Stimulated activated CD8-positive, alpha-beta memory T cell treated with anti-CD3 and anti-CD28 coated beads, Interleukin-15, amount 100 ng/mL, for 1 hour (primary cell): ENCODE measurements at places on chromosomes 5 and 9.

DNA sequence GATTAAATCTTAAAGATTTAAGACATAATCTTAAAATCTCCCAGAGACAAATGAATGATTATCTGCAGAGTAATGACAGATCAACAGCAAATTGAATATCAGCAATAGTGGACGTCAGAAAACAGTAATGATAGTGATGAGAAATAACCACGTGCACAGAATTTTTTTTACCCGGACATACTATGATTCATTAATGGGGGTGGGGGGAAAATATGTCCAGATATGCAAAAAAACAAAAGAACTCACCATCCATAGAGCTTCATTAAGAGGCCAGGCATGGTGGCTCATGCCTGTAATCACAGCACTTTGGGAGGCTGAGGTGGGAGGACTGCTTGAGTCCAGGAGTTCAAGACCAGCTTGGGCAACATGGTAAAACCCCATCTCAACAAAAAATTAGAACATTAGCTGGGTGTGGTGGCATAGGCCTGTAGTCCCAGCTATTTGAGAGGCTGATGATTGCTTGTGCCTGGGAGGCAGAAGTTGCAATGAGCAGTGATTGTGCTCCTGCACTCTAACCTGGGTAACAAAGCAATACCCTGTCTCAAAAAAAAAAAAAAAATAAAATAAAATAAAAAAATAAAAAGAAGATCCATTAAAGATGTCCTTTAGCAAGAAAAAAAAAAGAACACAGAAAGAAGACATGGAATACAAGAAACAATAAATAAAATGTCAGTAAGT lies 30.9 kb upstream of the SHOC1 start:
- no peak for DNase-seq

- no peak for DNase-seq
Observed at GRCh38 chr5:38533286-38534155, 22.9 kb downstream of the LIFR start.

DNA sequence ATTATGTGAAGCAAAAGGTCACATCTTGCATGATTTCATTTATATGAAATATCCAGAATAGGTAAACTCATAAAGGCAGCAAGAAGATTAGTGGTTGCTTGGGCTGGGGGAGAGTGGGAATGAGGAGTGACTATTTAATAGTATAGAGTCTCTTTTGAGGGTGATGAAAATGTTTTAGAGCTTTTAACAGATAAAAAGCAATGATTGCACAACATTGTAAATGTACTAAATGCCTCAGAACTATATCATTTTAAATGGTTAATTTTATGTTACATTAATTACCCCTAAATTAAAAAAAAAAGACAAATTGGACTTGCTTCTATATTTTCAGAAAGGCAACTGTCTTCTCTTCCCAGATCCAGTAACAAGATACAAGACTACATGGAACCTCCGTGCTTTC lies 21.9 kb upstream of the TTC39B start:
- no peak for DNase-seq

- DNase-seq: no peak
Observed at GRCh38 chr5:83632874-83633273, 87.8 kb downstream of the HAPLN1 start.

GRCh38 chr5:120465436-120465961 lies 1.4 kb downstream of the PRR16 start:
- DNase-seq: no peak

GRCh38 chr5:92553326-92553725 lies 1027.7 kb downstream of the NR2F1-AS1 start:
- DNase-seq: no peak

DNA sequence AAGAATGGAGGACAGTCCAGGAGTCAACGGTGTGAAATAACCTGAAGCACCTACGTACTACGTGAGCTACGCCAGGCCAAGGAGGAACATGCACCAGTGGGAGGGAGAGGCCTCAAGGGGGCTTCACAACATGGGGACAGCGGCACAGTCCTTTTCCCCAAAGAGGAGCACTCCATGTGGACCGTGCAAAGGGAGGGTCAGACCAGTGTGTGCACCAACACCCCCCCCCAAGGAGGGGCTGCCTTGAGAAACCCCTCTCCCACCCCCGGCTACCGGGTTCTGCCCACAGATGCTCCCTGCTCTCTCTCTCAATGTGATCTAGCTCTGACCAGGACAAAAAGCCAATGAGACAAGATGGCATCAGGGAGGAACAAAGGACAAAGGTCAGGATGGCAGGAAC lies 68.6 kb downstream of the PRRT1B start:
- DNase-seq: no peak

- no peak for DNase-seq
Observed at GRCh38 chr5:66138637-66139317, 5.3 kb upstream of the SREK1 start.

- no peak for DNase-seq
Observed at GRCh38 chr5:96113170-96113939, 151.7 kb upstream of the ELL2 start.

DNA sequence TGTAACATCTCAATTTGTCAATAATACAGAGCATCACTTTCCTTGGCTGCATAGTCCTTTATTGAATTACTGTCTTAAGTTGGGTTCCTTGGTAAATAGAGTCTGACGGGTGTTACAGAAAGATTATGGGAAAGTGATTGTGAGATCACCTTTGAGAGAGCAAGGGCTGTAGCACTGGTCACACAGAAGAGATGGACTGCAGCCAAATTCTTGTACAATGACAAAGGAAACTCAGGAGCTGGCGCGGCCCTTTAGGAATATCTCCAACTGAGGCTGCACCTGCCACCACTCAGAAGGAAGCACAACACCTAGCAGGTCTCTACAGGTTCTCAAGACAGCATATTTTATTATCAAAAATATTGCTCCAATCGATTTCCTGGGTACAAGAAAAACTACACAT lies 350.0 kb upstream of the ISL1 start:
- DNase-seq: no peak

DNA sequence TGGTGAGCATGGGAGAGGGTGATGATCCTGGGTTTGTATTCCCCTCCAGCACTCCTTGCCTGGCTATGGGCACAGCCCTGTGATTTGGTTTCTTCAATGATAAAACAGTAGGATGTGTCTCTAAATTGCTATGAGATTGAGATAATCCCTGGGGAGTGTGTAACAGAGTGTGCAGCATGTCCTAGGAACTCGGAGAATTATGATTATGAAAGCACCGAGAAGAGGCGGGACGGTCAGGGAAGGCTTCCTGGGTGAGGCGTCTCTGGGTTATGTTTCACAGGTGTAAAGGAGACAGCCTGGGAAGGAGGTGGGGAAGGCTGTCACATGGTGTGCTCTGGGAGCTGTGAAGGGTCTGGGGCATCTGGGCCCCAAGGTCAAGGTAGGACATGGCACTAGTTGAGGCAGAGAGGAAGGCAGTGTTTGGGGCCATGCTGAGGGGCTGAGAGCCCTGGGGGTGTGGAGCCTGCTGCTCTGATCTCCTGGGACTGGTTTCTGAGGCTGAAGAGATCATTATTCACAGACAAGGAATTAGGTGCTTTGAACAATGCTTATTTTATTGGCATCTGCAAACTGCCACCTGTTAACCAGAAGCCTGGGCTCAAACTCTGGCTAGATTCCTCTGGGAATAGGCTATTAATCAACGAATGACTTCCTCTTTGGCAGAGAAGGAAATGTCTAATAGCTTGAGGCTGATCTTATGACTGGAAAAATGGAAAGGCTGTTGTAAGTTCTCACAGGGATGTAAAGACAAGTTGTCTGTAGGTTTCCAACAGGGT lies 73.8 kb upstream of the IL12B start:
- DNase-seq: no peak

DNA sequence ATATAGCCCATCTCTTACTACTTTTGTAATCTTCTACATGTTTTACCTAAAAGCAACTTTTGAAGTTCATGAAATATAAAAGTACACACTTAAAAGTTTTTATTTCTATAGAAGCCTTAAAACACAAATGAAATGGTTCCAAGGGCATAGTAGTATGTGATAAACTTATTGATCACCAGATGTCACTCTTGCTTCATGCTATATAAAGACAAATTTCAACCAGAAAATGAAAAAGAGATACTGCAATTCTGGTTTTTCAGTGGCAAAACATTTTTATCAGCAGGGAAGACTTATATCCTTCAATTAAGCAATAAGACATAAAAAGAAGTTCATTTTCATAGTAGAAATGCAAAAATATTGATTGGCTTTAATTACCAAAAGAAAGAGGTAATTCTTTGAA lies 69.4 kb upstream of the FBXL17 start:
- DNase-seq: no peak

GRCh38 chr9:109901201-109901600 lies 121.2 kb downstream of the PALM2AKAP2 start:
- DNase-seq: no peak

GRCh38 chr5:160542840-160543239 lies 121.2 kb downstream of the PTTG1 start:
- DNase-seq: no peak

- DNase-seq: no peak
Observed at GRCh38 chr9:12956261-12956660, 181.4 kb downstream of the LURAP1L start.

DNA sequence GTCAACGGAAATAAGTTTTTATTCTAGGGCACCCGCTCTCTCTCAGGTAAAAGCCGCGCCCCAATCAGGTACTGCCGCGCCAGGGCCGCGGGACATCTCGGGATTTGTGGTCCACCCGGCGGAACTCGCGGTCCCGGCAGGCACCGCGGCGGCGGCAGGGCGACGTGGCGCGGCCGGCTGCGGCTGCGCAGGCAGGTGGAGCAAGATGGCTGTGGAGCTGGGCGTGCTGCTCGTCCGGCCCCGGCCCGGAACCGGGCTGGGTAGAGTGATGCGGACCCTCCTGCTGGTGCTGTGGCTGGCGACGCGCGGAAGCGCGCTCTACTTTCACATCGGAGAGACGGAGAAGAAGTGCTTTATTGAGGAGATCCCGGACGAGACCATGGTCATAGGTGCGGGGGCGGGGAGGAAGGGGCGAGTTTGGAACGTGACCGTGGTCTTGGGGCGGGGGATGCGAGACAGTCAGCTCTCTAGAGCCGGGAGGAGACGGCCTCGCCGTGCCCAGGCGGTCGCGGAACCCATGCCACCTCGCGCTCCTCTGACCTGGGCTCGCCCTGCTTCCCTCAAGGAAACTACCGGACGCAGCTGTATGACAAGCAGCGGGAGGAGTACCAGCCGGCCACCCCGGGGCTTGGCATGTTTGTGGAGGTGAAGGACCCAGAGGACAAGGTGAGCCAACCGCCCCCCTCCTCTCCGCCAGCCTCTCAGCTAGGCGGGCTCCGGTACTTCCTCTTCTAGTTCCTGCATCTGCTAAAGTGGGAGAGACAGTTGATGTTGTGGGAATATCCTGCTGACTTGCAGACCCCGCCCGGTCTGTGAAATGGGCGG lies at the start of gene TMED9:
Gene TMED9, plus strand, starts transcription at position 194 of the 825 bp plus-strand sequence. Its CDS starts 12 bp downstream, at position 206.
- DNase-seq: peak; percentile 67

DNA sequence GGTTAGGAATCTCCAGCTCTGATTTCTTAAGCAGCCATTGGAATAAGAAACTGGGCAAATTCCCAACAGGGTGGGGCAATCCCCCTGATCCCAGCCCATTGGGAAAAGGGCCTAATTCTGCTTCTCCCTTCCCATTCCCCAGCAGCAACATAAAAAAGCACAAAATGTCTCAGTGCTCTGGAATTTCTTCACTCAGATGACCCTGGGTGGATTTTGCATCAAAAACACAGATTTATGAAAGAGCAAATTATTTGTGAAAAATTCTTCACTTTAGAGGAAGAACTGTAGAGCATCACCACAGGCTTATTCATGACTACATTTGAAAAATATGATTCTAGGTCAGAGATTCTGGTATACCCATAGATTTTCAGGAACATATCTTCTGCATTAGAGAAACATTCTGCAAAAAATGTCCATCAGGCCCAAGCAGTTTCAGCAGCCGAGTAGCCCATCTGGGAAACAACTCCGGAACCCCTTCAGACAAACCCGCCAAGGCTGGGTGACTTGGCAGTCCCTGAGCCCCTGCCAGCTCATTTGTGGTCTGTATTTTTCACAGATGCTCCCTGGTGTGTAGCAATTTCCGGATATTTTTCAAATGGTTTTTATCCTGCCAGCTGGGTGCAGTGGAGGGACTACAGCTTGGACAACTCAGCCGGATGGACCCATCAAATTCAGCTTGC lies 102.1 kb upstream of the RANBP3L start:
- no peak for DNase-seq

GRCh38 chr5:65620021-65620420 lies 4.1 kb downstream of the TRIM23 start:
- no peak for DNase-seq

DNA sequence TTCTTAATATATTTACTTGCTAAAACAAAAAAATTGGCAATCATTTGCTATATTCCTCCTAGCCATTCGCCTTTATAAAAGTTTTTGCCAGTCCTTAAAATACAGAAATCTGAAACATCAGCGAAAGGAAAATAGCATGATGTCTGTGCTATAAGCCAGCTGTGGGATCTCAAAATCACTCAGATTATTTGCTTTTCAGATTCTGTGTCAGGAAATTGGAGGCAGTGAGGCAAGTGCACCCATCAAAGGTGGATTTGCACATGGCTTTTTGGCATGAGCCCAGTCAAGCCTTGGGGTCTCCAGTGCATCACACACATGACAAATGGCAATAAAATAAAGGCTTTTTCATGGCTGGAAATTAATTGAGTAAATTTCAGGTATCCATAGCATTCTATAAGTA lies 196.8 kb upstream of the DAPK1 start:
- DNase-seq: no peak

GRCh38 chr9:92846662-92847145 lies 31.1 kb downstream of the ZNF484 start:
- no peak for DNase-seq

GRCh38 chr9:8769153-8769552 lies 969.6 kb upstream of the DMAC1 start:
- no peak for DNase-seq

GRCh38 chr9:130276121-130276520 lies 10.6 kb downstream of the HMCN2 start:
- DNase-seq: no peak

DNA sequence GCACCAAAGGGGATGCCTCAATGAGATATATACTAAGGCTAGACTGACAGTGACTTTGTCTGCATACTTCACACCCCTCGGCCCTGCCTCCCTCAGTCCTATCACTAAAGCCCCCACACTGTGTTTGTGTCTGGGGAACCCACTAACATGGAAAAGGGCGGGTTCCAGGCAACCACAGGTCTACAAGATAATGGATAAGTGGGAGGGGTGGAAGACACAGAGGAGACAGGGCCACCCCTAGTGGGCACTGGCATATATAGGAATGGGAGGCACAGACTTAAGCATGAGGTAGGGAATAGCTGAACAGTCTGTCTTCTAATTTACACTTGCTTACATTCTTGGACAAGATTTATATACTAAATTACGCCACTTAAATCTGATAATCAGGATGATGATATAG lies 74.0 kb downstream of the SLIT3 start:
- DNase-seq: no peak

GRCh38 chr5:10702040-10702629 lies 58.9 kb downstream of the DAP start:
- no peak for DNase-seq
